ENCODE measurements at places on chromosomes 1 and 21.

DNA sequence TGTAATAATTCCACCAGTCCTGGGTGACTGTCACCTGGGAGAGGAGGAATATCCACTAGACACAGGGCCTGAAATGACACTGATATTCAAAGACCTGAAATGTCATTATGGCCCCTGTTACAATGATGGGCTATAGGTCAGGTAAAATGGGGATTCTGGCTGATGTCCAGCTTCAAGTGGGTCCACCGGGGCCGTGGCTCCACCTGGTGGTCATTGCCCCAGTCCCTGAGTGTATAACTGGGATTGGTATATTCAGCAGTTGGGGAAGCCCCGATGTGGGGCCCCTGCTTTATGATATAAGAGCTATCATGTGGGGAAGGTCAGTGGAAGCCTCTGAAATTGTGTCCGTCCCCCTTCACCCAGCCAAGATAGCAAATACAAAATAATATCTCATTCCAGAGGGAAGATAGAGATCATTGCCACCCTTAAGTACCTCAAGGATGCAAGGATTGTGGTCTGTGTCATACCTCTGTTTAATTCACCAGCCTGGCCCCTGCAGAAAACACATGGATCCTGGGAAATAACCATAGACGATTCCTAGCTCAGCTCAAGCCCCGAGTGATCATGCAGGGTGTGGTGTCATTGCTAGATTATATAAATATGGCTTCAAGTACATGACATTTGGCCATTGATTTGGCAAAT, 19.4 kb downstream of the PLEKHO1 start:
- DNase-seq, result peak; percentile 87

- peak; percentile 76 for DNase-seq
Measured at GRCh38 chr1:36369061-36369861, 16.5 kb downstream of the STK40 start.

DNA sequence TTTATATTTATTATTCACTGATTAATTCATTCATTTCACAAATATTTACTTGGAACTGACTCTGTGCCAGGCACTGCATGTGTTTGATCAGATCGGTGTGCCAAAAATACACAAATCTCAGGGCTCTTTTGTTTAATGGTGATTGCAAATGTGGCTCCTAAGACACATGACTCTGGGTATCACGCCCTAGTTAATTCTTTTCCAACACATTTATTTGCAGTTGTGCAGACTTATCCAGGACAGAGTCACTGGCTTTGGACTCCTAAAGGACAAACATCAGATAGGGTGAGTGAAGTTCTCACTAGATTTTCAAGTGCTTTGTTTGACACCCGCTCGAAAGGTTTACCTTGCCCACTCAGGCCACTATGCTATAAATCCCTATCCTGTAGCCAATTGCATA, 335.5 kb downstream of the BARHL2 start:
- DNase-seq, result no peak

DNA sequence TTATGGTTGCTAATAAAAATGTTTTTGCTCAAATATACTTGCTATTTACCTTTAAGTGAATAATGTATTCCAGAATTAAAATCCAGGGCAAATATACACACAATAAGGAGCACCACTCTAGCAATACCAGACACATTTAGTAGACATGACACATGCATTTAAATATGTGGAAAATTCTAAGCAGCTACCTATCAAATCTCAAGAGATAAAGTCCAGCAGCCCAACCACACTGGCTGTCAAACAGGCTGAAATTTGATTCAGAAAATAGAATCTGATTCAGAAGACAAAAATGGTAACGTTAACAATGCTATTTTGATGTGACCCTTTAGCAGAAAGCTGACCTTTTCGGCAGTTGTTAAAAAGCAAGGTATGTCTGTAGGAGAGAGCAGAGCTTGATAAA, 42.3 kb downstream of the PLEKHO1 start:
- DNase-seq, result no peak

GRCh38 chr1:62024690-62025089, 170.0 kb upstream of the L1TD1 start:
- no peak for DNase-seq

GRCh38 chr21:23887725-23888306, 1719.5 kb downstream of the MRPL39 start:
- no peak for DNase-seq

All from posterior cingulate gyrus (tissue), 11 donors.